Stimulated activated CD4-positive, alpha-beta T cell treated with anti-CD3 and anti-CD28 coated beads, TNF-alpha, amount 100 ng/mL, for 24 hours (primary cell): ENCODE measurements at places on chromosomes 2 and 18.

DNA sequence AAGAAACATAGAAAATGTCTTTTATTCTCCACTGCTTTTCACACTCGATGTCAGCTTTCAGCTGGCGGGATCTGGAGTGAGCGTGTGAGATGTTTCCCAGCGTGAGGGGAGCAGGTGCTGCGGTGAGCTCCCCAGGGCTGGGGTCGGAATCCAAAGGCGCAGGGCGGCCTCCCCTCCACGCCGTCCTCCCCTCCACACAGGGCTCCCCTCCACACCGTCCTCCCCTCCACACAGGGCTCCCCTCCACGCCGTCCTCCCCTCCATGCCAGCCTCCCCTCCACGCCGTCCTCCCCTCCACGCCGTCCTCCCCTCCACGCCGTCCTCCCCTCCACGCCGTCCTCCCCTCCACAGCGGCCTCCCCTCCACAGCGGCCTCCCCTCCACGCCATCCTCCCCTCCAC is 26.9 kb upstream of the KCNG2 start:
- no peak for DNase-seq

DNA sequence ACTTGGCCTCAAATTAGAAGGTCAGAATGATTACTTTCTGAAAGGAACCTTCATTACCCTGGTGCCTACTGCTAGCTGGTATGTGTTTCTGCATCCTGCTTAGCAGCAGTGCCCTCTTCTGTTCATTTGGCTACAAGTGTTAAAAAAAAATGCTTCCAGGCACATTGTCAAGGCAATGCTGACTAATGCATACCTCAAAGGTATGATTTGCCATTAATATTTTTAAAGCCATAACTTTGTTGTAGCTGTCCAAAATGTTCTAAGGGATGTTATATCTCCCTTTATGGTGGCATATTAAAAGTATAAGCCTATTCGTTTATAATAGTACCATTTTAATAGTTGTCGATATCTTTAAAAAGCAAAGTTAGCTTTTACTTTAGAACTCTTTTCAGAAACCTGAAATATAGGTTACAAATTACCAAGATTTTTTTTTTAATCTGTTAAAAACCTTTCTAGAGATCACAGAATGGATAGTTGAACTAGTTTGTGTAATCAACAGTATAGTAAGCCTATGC is 52.0 kb upstream of the FAM171B start:
- no peak for DNase-seq

DNA sequence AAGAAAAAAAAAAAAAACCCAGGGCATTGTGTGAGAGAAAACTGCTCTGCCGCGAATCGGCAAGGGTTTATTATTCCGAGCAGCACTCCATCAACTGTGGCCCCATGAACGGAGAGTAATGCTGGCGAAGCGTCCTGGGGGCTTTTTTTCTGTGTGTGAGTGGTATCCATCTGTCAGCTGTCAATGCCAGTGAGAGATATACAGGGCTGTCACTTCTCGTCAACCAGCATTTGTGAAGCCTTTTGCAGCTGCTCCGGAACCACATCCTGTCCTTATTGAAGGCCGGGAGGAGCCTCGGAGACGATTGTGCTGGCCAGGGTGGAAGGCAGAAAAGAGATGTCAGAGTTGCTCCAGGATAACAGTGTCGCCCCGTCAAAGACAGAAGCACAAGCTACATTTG is 356.9 kb upstream of the SMIM21 start:
- no peak for DNase-seq

GRCh38 chr2:7730449-7730848 is 813.2 kb downstream of the RNF144A start:
- no peak for DNase-seq

DNA sequence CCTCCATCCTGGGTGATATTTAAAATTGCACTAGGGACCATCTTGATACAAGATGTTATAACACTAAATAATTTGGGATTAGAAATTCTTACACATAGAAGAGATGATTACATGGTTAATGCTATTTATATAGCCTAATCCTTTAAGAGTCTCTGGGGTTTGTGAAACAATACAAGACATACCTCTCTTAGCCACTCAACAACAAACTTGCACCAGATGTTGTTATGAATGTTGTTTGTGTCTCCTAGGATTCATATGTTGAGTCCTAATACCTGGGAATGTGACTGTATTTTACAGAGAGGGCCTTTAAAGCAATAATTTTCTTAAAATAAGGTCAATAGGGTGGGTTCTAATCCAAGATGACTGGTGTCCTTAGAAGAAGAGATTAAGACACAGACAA is 678.3 kb downstream of the NYAP2 start:
- DNase-seq, result no peak

DNA sequence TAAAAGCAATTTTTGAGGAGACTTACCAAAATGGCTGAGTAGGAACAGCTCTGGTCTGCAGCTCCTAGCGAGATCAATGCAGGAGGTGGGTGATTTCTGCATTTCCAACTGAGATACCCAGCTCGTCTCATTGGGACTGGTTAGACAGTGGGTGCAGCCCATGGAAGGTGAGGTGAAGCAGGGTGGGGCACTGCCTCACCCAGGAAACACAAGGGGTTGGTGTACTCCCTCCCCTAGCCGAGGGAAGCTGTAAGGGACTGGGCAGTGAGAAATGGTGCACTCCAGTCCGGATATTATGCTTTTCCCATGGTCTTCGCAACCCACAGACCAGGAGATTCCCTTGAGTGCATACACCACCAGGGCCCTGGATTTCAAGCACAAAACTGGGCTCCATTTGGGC is 419.0 kb downstream of the NUP35 start:
- DNase-seq, result no peak

- no peak for DNase-seq
Observed at GRCh38 chr2:102129951-102130646, 12.4 kb upstream of the IL1R1 start.

DNA sequence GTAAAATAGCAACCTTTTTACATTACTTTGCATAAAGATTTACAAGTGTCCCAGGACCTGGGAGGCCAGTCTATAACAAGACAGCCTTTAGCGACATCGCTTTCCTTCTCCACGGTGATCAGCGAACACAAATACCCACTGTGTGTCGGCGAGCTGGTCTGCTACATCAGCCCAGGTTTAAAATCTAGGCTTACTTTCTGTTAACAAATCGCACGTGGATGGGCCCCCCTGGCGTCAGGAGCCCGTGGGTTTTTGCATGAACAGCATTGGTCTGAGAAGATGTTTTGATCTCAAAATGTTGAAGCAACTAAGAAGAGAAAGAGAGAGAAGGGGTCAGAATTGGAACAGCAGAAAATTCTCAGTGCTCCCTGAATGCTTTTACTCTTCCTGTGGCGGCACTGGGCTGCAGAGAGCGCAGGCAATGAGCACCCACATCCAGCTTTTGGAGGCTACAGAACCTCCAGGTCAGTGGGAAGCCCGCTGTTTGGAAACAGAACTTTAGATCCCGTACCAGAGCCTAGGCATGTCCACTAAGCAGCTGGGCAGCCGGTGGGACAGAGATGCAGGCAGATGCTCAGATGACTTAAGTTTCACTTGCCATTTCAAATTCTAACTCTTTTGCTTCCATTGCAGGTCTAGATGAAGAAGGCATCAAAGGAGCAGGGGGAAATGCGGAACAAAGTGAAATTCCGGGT is 32.9 kb downstream of the CYP27C1 start:
- no peak for DNase-seq

GRCh38 chr18:11072632-11073031 is 76.7 kb downstream of the PIEZO2 start:
- DNase-seq, result no peak
